ENCODE measurements at places on chromosomes 11 and 22.
A peak's percentile ranks its signal among the peaks of the same experiment; 100 is the strongest.

GRCh38 chr22:44468973-44469372 is 29.1 kb downstream of the RTL6 start:
- no peak overlapping the region for H3K4me3 ChIP-seq
- H3K27ac ChIP-seq, result no peak overlapping the region
- DNase-seq, result no peak
- no peaks in the 10 kb centered on the region for H3K36me3 ChIP-seq

GRCh38 chr11:66810576-66811185 is 32.6 kb upstream of the RCE1 start:
- no peak overlapping the region for H3K27ac ChIP-seq
- H3K4me1 ChIP-seq, result no peaks in the 10 kb centered on the region
- H3K27me3 ChIP-seq, result no peaks in the 10 kb centered on the region
- DNase-seq, result no peak
- H3K36me3 ChIP-seq, result no peaks in the 10 kb centered on the region

DNA sequence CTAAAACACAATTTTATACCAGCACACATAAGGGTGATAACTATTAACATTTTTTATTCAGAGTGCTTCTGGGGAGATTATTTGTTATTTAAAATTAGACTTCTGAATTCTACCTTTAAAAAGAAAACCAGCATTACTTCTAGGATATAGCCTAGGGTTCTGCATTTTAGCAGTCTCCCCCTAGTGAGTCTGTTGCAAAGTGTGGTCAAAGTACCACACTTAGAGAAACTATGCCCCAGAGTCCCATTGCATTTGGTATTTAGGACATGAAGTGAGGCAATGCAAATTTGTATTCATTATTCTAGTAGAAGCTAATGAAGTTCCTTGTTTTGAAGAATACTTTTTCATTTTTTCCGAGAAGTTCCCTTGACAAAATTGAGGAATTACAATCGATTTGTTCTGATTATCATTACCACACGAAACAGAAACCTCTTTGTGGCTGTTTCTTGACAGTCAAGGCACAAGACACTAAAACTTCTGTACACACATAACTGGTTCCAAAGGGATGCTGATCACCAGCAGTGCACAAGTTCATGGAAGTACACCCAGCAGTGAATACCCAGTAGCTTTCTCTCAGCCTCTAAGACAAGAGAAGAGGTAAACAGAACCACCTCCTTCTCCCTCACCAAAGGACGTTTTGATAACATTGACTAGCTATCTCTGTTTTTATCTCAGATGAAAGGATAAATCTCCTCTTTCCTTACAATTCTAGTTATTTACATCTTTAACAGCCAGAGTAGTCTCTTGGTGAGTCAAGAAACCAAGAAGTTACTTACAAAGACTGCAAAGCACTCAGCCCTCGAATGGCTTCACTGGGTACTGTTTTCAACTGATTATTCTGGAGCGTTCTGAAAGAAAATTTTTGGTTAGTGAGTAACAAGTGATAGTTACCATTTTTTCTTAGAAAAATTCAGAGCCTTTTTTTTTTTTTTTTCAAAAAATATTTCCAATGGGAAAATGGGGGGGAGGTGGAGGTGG is 27.6 kb upstream of the CCDC34 start:
- H3K4me1 ChIP-seq, result peaks cover 37% of the 10 kb centered on the region
- DNase-seq, result no peak
- H3K27me3 ChIP-seq, result no peaks in the 10 kb centered on the region
- no peaks in the 10 kb centered on the region for H3K36me3 ChIP-seq

- no peak for DNase-seq
- H3K36me3 ChIP-seq, result no peaks in the 10 kb centered on the region
- no peak overlapping the region for H3K4me3 ChIP-seq
- no peak overlapping the region for H3K27ac ChIP-seq
- peaks cover 3% of the 10 kb centered on the region for H3K4me1 ChIP-seq
Measured at GRCh38 chr11:75387736-75388294, 11.5 kb upstream of the RPS3 start.

- no peaks in the 10 kb centered on the region for H3K36me3 ChIP-seq
- H3K4me3 ChIP-seq, result no peak overlapping the region
- DNase-seq, result no peak
- H3K4me1 ChIP-seq, result peaks cover 11% of the 10 kb centered on the region
- peak overlapping the region; percentile 72 for H3K27ac ChIP-seq
Measured at GRCh38 chr11:119315131-119316015, 1.6 kb downstream of the MCAM start.

GRCh38 chr22:17258788-17259148 is 39.5 kb upstream of the ADA2 start:
- no peaks in the 10 kb centered on the region for H3K27me3 ChIP-seq
- peaks cover 5% of the 10 kb centered on the region for H3K4me1 ChIP-seq
- no peak overlapping the region for H3K27ac ChIP-seq

GRCh38 chr11:118073554-118073953 is 3.3 kb upstream of the TMPRSS4 start:
- no peaks in the 10 kb centered on the region for H3K4me1 ChIP-seq
- H3K36me3 ChIP-seq, result no peaks in the 10 kb centered on the region
- no peak overlapping the region for H3K4me3 ChIP-seq
- H3K27ac ChIP-seq, result no peak overlapping the region

- H3K27me3 ChIP-seq, result no peaks in the 10 kb centered on the region
- H3K4me3 ChIP-seq, result no peak overlapping the region
- peaks cover 6% of the 10 kb centered on the region for H3K4me1 ChIP-seq
- peaks cover 81% of the 10 kb centered on the region for H3K36me3 ChIP-seq
- DNase-seq, result no peak
- H3K27ac ChIP-seq, result no peak overlapping the region
Measured at GRCh38 chr11:119052163-119052814, 4.7 kb downstream of the HYOU1 start.

- no peak for DNase-seq
- H3K27ac ChIP-seq, result no peak overlapping the region
- H3K27me3 ChIP-seq, result no peaks in the 10 kb centered on the region
- H3K36me3 ChIP-seq, result no peaks in the 10 kb centered on the region
Measured at GRCh38 chr11:73190557-73190885, 27.6 kb upstream of the P2RY2 start.

DNA sequence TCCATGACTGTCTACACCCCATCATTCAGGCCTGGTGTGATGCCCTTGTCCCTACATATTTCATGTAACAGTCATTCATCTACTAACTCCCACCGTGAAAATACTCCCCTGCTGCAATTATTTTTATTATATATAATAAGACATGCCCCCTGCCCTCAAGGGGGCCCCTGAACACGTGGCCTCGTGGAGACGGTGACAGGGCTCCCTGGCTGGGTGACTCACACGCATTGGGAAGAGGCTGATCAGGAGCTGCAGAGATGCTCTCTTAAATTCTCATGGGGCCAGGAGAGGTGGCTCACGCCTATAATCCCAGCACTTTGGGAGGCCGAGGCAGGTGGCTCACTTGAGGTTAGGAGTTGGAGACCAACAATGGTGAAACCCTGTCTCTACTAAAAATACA is 88.6 kb downstream of the ST3GAL4 start:
- H3K27me3 ChIP-seq, result no peaks in the 10 kb centered on the region
- H3K4me1 ChIP-seq, result peaks cover 8% of the 10 kb centered on the region
- no peaks in the 10 kb centered on the region for H3K36me3 ChIP-seq
- no peak overlapping the region for H3K27ac ChIP-seq
- no peak for DNase-seq

DNA sequence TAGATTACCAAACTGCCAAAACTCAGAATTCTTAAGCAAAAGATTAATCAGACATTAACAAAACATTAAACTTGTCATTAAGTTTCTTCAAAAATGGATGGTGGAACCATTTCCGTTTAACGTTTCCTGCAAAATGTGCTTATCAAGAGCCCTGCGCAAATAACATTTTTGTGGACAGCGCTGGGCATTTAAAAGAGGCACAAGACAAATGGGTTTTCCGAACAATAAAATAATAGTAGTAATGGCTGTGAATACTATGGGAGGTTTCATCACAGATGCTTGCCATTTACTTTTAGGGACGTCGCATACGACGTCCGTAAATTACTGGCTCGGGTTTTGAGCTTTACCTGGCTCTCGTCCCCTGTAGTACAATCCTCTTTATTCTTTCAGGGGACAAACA is 1.1 kb downstream of the NPAT start:
- H3K27ac ChIP-seq, result no peak overlapping the region
- H3K27me3 ChIP-seq, result no peaks in the 10 kb centered on the region
- no peak overlapping the region for H3K4me3 ChIP-seq
- peaks cover 13% of the 10 kb centered on the region for H3K4me1 ChIP-seq

- no peak overlapping the region for H3K4me3 ChIP-seq
- no peak for DNase-seq
- no peak overlapping the region for H3K27ac ChIP-seq
- H3K36me3 ChIP-seq, result no peaks in the 10 kb centered on the region
- no peaks in the 10 kb centered on the region for H3K27me3 ChIP-seq
- no peaks in the 10 kb centered on the region for H3K4me1 ChIP-seq
Measured at GRCh38 chr11:3782963-3783362, 14.4 kb downstream of the NUP98 start.

GRCh38 chr11:66115638-66116301 is 45.7 kb downstream of the PACS1 start:
- H3K4me1 ChIP-seq, result peaks cover 68% of the 10 kb centered on the region
- H3K36me3 ChIP-seq, result no peaks in the 10 kb centered on the region
- H3K4me3 ChIP-seq, result no peak overlapping the region
- DNase-seq, result no peak
- no peaks in the 10 kb centered on the region for H3K27me3 ChIP-seq
